Right ventricle myocardium inferior (tissue), 1 donor: ENCODE measurements at places on chromosomes 6 and 20.

GRCh38 chr20:24314053-24314452 is 155.4 kb upstream of the SYNDIG1 start:
- DNase-seq, result no peak

DNA sequence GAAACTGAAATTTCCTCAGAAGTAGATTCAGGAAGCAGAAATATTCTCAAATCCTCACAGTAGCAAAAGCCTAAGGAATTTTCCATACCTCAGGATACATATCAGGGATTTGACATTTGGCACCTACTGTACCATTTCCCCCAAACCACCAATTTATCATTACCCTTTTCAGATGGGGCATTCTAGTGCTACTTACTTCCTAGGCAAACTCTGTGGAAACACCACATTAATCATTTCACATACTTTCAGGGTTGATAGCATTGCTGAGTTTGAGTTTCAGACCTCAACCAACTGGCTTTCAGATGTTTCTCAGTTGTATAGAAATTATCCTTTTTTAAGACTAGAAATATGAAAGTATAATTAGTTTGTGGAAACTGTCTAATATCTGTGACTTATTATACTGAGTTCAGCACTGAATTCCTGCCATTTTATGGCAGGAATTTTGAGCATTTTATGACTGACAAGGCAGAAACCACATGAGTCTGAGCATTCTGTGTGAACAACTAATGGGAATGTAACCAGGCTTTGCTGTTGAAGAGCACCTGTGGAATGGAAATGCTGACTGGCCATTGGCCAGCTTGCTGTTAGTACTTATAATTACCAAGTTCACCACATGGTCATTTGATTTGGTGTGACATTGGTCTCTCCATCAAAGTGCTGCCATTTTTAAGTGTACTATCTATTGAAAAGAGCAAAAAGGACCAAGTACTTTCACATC is 35.1 kb upstream of the IRAK1BP1 start:
- DNase-seq, result no peak

- no peak for DNase-seq
Observed at GRCh38 chr6:18415671-18416340, 28.7 kb downstream of the RNF144B start.

DNA sequence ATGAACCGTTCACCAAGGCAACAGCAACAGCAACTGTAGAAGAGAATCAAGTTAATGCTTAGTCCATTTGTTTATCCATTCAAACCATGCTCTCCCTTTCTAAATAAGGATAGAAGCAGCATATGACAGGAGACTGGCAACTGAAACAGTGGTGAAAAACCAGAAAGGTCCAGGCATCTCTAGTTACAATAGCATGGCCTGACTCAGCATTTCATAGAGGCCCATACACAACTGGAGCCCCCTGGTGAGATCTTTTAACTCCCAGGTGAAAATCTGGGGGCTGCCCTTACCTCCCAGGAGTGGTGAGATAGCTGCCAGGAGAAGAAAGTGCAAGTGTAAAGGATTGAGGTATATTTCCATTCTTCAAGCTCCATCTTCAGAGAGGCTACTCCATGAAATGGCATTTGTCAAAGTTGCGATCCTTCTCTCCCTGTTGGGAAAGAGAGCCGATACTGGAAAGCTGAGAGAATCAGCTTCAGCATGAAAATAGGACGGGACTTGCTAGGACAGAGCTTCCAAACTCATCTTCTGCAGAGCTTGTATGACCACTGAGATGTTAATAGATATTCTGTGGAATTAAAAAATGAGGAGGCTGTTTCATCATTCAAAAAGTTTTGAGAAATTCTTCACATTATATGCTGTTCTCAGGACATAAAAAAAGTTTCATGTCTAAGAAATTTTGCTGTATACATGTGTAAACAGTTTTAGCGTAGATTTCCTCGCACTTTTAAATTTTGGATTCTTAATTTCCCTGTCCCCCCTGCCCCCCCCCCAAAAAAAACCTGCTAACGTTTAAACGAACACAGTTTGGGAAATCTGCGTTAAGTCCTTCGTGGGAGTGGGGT is 10.9 kb upstream of the SLC2A12 start:
- no peak for DNase-seq

- DNase-seq, result no peak
Observed at GRCh38 chr20:24277196-24277595, 192.2 kb upstream of the SYNDIG1 start.

DNA sequence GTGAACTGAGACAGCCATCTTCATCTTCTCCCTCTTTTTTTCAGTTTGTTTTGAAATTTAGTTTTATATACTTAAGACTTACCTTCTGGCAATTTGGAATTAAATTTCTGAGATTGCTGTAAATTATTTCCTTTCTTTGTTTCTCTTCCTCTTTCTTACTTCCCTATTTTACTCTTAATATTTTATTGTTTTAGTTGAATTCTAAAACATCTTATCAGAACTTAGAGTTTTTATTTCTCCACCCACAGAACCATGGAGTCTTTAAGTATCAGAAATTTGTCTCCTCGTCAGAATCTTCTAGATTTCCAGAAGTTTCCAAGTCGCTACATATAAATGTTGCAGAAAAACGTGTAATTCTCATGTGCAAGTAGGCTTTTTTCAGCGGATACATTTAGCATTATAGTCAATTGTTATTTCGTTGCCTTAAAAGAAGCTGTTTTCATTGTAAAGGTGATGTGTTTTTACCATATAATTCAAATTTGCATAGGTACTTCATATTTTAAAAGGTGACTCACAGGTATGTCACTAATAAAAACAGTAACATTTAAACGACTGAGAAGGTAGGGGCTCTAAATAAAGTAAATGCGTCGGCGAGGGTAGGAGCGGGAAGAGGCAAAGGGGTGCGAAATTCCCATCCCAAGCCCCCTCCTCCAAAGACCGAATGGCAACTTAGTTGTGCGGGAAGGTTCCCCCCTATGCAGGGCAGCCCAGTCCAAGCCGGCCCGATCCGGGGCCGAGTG is 866 bp upstream of the MYO6 start:
- no peak for DNase-seq
